ENCODE measurements at places on chromosomes 2 and 18.

DNA sequence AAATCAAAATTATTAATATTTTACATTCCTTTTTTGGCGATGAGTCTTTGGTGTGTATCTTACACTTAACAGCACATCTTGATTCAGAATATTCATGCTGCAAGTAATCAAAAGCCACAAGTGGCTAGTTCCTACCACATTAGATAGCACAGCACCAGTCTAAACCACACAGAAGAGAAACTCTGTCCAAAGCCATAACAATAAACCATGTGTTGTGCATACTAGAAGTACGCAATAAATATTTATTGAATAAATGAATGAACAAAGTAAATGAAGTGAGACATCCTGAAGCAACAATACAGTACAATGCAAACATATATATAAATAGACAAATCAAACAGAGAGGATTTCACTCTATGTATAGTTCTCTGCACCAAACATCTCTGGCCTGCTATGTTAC, 287.3 kb downstream of the EXOC6B start:
- DNase-seq, result peak; percentile 46

- DNase-seq, result no peak
These were observed 210.3 kb downstream of the TMX3 start for GRCh38 chr18:68504441-68505177.

DNA sequence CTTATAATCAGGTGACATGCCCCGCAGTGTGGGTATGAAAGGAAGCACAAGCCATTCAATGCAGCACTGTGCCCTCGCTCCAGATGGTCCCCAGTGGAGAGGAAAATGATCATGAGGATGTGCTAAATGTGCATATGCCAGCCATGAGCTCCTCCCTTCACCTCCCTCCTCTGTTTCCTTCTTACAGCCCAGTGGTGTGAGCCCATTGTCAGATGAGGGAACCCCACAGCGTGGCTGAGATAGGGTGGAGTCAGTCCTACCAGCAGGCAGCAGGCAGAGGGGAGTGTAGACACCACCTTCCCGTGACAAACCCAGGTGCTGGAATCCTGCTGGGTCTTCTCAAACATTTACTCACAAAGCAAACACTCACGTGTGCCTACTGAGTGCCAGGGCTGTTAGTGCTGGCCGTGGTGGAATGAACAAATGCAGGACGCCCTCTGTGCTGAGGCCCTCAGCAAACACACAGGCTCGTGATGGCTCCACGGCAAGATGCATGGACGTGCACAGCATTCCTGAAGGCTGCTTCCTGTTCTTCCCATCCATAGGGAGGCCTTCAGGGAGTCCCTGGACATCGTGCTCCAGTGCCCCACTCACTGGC, 181.7 kb upstream of the TPO start:
- DNase-seq, result no peak

GRCh38 chr2:70479816-70480215, 73.8 kb downstream of the TGFA start:
- peak; percentile 86 for DNase-seq

DNA sequence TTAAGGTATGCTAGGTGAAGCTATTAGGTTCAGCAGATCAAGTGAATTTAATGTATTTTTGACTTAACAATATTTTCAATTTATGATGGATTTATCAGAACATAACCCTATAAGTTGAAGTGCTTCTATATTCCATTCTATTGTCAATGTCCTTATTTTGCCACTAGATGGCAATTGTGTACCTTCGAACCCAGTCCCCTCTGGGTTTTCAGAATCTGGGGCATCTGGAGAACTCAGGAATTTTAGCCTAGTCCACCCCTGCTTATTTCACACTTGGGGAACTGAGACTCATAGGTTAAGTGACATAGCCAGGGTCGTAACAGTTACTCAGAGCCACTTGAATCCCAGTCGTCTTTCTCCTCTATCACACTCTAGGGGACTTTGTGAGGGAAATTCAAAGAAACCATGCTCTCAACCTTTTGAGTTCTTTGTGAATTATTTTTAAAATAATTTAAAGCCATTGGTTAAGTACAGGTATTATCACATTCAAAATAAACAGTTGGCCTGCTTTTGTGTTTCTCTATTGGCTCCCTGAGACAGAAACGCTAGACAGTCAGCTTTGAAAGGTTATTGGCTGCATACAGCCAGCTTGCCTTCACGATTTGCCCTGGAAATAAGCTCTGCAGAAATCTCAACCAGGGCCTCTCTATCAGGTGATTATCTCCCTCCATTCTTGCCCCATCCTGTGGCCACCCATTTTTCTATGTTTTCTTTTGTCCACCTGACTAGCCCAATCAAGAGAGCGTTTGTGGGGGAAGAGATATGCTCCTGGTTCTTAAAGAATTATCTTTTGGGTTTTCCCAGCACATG, 145.0 kb downstream of the TTC27 start:
- DNase-seq, result peak; percentile 57

DNA sequence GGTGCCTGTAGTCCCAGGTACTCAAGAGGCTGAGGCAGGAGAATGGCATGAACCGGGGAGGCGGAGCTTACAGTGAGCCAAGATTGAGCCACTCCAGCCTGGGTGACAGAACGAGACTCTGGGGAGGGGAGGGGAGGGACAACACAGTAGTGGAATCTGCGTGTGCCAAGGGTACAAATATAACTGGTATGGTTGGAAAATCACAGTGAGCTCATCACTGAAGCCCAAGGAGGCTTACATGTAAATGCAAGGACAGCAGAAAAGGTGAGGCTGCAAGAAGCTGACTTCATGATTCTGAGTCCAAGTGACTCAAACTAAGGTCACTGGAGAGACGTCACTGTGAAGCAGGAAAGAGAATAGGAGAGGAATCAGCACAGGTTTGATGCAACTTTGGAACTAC, 9.2 kb downstream of the SEPTIN10 start:
- DNase-seq, result no peak

GRCh38 chr2:120254178-120254577, 1.5 kb downstream of the RALB start:
- no peak for DNase-seq

GRCh38 chr18:29644276-29644675, 1398.3 kb downstream of the DSC3 start:
- peak; percentile 9 for DNase-seq

DNA sequence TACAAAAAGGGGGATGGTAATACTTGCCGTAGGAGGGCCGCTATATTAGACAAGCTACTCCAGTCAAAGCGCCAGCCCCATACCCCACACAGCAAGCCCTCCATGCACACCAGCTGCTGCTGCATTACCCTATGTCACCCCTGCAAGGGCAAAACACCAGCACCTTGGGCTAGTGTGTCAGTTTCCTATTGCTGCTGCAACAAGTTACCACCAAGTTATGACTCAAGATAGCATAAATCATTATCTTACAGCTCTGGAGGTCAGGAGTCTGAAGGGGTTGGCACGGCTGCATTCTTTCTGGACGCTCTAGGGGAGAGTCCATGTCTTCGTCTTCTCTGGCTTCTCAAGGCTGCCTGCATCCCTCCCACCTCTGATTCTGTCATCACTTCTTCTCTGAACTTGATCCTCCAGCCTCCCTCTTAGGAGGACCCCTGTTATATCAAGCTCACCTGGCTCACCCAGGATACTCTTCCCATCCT, 88.6 kb upstream of the ACAA2 start:
- no peak for DNase-seq

GRCh38 chr2:239700686-239701345, 300.0 kb upstream of the HDAC4 start:
- no peak for DNase-seq

DNA sequence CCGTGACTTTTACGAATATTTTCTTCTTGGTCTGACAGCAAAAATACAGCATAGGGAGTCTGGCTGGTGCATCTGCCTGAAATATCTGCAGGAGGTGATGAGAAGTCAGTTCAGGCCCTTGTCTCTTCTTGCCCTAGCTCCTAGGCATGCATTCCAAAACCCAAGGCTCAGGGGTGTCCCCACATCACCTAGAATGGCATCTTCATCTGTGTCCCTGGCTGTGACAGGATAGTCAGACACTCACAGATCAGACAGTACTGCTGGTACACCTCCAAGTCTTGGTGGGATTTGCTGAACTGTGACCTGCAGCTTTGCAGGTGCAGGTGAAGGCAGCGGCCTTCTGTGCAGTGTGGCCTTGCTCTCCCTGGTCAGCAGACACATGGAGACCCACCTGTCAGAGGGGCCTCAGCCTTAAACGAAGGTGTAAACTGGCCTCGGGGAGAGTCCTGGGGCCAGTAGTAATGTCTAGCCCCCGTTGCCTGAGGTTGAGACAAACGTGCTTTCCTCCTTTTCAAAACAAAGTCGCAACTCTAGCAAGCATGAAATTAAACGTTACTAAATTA, 42.8 kb downstream of the MBP start:
- DNase-seq, result no peak

Data from OCI-M1 (cell line).